ENCODE measurements at places on chromosomes 3 and 15.

DNA sequence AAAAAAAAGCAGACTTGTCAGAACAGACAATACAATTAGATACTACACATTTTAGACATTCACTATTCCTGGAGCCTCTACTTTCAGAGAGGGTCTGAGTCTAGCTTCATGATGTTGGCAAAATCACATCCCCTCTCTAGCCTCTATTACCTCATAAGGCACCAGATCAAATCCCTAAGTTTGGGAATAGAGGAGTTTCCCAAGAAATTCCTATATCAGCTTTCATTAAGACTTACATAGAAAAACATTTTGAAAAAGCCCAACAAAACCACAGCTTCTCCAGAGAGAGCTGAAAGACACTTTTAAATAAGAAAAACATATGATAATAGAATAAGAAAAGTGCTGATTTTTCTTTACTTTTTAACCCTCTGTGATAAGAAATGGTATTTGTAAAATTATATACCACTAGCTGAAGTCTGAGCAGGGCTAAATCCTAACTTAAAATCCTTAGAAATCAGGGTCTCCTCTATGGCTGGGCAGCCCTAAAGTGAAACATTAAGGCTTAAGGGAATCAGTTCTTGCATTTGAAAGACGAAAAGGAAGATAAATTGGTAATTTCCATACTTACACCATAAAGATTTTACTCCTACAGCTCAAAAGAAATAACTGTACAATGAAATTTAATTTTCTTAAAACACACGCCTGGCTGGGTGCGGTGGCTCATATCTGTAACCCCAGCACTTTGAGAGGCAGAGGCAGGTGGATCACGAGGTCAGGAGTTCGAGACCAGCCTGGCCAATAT is 4.3 kb downstream of the TBC1D2B start:
- no peak for DNase-seq

GRCh38 chr3:71247958-71248335 is 335.6 kb downstream of the FOXP1 start:
- no peak for DNase-seq

GRCh38 chr3:142609136-142609535 is 12.9 kb downstream of the PLS1 start:
- no peak for DNase-seq

- no peak for DNase-seq
Measured at GRCh38 chr3:125440559-125440955, 65.4 kb upstream of the ZNF148 start.

GRCh38 chr3:141602706-141603105 is 115.9 kb downstream of the RASA2 start:
- no peak for DNase-seq

GRCh38 chr3:15055019-15055557 is 10.0 kb downstream of the MRPS25 start:
- peak; percentile 69 for DNase-seq

- DNase-seq, result no peak
Measured at GRCh38 chr15:74664670-74665069, 31.2 kb downstream of the EDC3 start.

DNA sequence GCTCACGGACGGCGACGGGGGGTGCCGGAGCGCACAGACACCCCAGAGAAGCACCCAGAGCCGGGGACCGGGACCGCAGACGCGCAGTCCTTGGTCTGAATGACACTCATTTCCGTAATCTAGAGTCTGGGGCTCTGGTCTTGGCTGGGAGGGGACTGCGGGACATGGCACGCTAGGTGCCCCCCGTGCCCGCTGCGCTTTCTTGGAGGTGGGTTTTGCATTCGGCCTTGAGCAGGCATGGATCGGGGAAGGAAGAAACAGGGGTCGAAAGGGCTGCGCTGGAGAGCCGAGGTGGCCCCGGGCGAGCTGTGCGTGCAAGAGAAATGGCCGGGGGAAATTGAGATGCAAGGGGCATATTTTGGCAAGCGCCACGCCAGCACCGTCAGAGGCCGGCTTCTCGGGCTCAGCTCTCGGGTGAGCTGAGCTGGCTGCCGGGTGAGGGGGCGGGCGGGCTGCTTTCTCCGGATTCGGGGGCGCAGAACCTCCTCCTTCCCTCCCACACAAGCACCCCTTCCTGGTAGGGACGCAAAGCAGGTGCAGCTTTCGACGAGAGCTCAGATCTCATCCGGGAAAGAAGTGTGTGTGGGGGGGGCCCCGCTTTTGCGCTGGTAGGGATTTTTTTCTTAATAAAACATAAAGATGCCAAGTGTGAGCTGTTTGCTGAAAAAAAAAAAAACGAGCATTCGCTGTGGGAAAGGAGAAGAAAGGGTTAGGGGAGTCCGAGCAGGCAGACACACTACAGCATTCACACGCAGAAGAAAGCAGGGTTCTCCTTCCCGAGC is 963 bp upstream of the NTRK3 start:
- peak; percentile 35 for DNase-seq

DNA sequence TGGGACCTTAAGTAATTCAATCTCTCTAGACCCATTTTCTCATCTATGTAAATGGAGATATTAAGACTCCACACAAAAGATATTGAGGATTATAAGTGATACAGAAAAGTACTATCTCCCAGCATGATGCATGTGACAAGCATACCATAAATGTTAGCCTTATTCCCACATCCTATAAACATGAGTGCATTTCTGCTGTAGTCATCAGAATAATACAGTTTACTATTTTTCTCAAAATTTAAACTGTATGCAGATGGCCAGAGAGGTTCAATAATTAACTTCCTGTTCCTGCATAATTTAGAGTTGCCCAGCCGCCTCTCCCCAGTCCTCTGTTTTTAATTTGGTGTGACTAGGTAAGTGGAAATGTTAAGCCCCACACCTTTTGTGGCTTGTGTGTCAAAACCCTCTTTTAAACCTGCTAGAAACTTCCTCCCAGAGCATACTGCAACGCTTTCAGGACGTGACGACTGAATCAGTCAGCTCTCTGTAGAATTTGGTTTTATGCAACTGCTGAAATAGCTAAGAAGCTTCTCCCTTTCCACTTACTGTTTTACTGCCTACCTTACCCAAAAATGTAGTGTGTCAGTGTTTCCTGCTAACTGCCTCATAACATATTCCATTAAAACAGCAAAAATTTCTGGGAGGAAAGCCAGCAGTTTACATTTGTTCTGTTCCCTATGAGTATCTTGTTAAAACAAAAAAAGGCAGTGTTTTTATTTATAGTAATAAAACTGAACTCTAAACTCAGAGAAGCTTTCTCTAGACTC is 1037.9 kb downstream of the EPHA3 start:
- DNase-seq, result no peak

- DNase-seq, result no peak
Measured at GRCh38 chr15:46580924-46581323, 946.1 kb downstream of the SQOR start.

- no peak for DNase-seq
Measured at GRCh38 chr15:94626949-94627348, 395.6 kb downstream of the MCTP2 start.

- DNase-seq, result no peak
Measured at GRCh38 chr15:45715528-45715927, 80.7 kb downstream of the SQOR start.

DNA sequence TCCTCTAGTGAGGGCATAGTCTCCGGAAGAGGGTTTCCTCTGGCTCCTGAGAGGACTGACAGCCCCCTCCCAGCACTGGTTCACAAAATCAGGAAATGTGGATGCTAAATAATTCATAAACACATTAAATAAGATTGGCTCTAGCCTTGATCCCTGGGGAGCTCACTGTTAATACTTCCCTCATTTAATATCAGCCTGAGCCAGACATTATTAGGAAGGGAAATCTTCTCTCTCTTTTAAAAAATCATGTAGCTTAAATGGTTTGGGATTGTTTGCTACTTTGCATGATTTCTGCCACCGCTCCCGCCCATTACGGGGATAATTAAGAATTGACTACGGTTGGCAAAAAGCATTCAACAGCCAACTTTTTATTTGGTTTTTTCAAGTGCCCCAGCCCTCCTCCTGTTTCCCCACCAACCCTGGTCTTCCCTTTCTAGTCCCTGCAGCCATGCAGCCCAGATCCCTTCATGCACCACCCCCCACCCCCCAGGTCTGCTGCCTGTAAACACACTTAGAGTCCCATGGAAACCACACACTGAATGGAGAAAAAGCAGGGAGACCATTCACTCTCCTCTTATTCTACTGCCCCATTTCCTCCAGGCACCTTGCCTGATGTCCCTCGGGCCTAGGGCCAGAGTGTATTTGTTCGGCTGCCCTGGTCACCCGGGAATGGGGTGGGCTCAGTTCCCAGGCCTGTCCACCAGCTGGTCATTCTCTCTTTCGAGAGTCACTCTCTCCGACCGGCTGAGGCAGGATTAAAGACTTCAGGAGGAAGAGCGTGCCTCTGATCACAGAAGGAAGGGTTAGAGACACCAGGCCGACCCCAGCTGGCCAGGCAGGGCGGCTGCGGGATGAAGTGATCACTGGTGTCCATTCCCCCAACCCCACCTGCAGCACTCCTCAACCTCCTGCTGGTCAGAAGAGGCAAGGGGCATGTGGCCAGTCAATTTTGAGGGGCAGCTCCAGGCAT is 45.1 kb downstream of the SEMA5B start:
- DNase-seq, result no peak

GRCh38 chr15:77295446-77295845 is 124.5 kb downstream of the PEAK1 start:
- no peak for DNase-seq
